ENCODE measurements at places on chromosomes 3 and 15.

- DNase-seq: peak; percentile 35
Observed at GRCh38 chr3:183537295-183537730, 18.2 kb downstream of the KLHL6 start.

- no peak for DNase-seq
Observed at GRCh38 chr3:105823149-105823867, 45.5 kb downstream of the CBLB start.

DNA sequence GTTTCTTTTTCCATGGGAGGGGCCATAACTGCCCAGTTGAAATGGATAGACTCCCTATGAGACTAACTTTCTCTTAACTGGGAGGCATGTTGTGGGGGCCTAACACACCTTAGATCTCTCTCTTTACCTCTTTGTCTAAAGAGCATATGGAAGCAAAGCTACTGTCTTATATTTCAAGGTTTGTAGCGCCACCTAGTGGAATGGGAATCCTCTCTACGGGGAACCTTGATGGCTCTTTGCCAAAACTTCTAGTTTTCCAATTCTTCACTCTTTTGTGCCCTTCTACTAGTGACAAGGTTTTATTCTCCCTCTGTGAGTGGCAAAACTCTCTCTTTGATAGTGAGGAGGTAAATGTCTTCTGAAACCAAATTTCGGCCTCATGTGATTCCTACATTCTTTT lies 1030.4 kb upstream of the CADM2 start:
- DNase-seq: no peak

DNA sequence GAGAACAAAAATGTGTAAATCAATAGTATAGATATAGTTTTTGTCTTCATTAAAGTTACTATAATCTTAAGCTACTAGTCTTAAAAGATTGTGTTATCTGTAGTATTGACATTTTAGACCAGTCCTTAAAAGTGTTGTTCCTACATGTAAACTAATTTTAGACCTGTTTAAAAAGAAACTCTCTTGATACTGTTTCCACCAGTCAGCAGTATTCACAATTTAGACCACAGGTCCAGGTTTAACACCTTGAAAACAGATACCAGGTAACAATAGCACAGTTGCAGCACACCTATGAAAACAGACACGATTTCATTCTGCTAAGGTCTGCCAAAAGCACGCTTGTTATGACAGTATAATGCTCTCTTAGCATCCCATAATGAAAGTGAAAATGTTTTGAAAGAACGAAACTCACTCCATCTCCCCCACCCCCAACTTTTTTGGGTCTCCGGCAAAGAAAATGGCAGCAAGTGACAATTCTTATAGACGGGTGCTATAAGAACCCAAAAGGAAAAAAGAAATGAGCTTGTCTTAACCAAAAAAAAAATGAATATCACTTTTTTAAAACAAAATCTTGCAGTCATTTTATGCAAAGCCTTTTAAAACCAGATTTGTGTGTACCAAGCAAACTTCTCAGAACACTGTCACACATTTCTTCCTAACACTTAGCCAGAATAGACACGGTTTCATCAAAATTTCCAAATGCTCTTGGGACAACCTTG lies 1.6 kb downstream of the EIF4E3 start:
- DNase-seq: no peak

GRCh38 chr15:64775551-64776401 lies at the start of gene RBPMS2:
Gene RBPMS2 (minus strand): TSS chr15:64775589. CDS start chr15:64775319, 270 bp downstream.
- DNase-seq: peak; percentile 50

GRCh38 chr3:179036626-179037300 lies 34.8 kb downstream of the ZMAT3 start:
- no peak for DNase-seq

GRCh38 chr15:55434989-55435825 lies 26.9 kb downstream of the PIERCE2 start:
- DNase-seq: no peak

- DNase-seq: no peak
Observed at GRCh38 chr3:195877136-195877715, 31.1 kb downstream of the TNK2 start.

DNA sequence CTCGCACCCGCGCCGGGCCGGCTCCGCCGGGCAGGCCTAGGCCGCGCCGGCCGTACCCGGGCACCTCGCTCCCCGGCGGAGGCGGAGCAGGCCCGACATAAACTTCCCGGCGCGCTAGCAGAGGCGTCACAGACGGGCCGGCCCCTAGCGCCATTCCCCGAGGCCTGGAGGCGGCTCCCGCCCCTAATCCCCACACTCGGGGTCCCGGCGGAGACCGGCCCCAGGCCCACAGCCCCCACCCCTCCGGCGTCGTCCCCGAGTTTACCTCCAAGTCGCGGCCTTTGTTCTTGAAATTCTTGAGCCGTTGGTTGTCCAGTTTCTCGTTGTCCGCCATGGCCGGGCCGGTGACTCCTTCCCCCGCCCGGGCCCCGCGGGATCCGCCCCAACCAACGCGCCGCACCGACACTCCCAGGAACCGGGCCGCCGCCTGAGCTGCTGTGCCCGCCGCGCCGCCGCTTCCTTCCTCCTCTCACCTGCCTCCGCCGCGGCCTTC lies 376 bp downstream of the KPNA4 start:
- no peak for DNase-seq

- DNase-seq: no peak
Observed at GRCh38 chr3:192279664-192280063, 447.7 kb downstream of the FGF12 start.

- no peak for DNase-seq
Observed at GRCh38 chr15:29105151-29105854, 164.3 kb downstream of the NSMCE3 start.

GRCh38 chr15:78192826-78193594 lies 41.4 kb downstream of the ACSBG1 start:
- no peak for DNase-seq

GRCh38 chr3:120552184-120553172 lies 43.7 kb upstream of the NDUFB4 start:
- no peak for DNase-seq

Measured in right hindlimb (tissue), 1 donor.